ENCODE measurements at places on chromosomes 4 and X.

- no peak for DNase-seq
Observed at GRCh38 chrX:148909758-148910157, 409.3 kb downstream of the AFF2 start.

DNA sequence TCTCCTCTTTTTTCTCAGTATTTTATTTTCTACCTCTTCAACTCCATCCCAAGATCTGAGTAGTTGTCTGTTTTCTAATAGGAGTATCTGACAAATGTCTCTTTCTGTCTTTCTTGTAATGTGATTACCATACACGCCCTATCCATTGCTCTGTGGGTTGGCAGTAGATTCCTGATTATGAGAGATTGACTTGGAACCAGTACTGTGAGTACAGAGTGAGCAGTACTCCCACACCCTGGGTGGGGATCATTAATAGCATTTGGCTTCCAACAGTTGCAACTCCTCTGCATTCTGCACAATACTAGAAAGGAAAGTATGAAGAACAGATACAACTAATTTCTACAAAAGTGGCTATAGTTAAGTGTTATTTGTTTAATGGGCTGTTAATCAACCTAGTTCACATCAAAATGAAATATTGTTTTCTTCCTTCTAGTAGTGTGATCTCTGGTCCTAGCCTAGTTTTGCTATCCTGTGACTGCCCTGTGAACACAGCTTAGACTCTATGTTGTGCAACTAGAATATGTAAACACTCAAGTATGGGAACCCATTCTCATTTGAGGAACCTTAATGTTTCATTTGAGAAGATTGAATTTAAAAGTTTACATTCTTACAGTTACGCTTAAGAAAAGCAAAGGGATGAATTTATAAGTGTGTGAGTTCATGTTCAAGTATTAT, 112.9 kb downstream of the PTPN13 start:
- no peak for DNase-seq

- DNase-seq = no peak
Observed at GRCh38 chr4:25702848-25703247, 47.2 kb downstream of the SLC34A2 start.

- DNase-seq = no peak
Observed at GRCh38 chrX:75181721-75182120, 25.6 kb upstream of the ABCB7 start.

GRCh38 chr4:56653461-56654237, 27.4 kb downstream of the HOPX start:
- DNase-seq = no peak

DNA sequence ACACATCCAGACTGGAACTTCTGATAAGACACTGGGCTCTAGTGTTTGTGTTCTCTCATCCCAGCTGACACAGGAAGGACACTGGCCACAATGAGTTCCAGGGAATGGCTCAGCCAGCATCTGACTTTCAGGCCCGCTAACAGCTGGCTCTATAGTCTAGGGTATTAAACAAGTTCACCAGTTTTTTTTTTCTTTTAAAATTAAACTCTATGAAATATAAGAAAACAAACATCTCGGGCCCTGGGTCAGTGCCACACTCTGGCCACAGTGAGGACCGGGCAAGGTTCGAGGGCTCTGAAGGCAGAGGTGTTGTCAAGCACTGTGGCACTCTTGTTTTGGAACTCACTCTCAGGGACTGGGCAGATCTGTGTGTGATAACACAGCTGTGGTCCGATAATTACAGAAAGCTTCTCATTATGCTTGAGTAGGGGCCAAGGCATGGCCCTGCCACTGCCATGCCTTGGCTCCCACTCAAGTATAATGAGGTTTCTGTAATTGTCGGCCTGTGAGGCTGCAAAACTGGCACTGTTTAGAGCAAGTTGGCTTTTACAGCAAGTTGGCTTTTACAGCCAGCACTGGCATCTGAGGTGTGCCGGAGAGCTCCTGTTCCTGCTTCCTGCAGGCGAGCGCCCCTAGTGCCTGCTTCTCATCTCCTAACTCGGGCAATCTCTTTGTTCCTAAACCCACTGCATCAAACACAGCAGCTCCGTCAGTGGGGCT, 62.8 kb downstream of the PPP1R2C start:
- peak; percentile 32 for DNase-seq

DNA sequence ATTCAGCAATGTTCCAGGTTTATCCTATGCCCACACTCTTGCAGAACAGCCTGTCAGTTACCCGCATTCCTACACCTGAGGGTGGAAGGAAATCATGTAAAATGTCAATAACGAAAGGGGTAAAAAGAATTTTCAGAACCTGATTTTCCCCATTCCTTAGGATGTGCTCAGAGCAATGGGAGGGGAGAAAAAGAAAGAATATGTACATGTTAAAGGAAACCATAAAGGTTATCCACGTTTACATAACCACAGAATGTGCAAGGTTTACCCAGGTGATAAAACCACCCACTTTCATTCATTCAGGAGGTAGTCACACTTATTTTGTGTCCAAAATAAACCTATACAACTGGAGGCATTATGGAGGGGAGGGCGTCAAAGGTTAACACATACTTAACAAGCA, 335.5 kb downstream of the ZNF674 start:
- DNase-seq = no peak

- no peak for DNase-seq
Observed at GRCh38 chr4:8857766-8858700, 13.6 kb downstream of the HMX1 start.

DNA sequence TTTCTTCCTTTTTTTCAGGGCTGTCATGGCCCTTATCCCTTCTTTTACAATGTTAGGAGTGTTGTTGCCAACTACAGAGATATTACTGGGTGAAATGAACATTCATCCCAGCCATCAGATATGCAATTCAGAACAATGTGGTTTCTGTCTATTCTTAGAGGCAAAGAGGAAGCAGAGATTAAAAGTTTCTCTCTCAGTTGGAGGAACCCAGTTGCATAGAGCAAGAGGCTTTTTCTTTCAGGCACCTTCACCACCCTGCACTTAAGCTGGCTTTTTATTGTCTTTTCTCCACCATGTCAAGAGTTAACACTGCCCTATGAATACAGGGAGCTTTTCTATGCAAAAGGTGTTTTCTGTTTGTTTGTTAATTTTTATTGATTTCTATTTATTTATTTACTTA, 1559.6 kb upstream of the IGFBP7 start:
- DNase-seq = no peak

DNA sequence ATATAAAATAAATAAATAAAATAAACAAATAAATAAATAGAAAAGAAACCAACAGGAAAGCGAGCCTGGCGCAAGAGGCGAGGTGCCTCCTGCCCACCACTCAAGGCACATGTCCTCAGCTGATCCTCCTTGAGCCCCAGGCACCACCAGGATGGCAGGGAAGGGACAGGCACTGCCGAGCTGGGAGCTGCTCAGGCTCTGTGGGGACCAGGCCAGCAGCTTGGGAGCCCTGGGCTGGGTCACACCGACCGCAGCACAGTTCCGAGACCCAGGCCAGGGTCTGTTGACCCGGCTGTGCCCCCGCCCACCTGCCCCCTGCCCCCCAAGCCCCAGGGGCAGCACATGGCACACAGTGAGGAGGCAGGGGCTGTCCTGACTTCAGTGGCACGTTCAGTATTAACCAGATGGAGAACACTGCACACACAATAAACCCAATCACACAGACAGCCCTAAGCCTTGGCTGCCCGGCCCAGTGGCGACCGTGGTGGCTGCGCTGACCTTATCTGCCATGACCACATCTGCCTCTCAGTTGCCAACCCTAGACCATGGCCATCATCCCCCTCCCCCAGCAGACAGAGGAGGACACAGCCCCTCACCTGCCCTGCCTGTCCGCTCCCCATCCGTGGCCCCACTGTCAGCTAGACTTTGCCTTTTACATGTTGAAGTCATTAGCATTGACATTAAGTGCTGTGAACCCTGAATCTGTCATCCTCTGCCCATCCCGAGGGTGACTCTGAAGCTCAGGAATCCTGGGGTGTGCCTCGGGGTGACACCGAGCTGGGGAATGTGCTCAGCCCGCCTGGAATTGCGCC, 2.9 kb upstream of the TREX2 start:
- no peak for DNase-seq

All from stimulated activated naive CD4-positive, alpha-beta T cell (primary cell).